ENCODE measurements at places on chromosomes 5 and 9.
A peak's percentile ranks its signal among the peaks of the same experiment; 100 is the strongest.

- DNase-seq, result no peak
Measured at GRCh38 chr5:8961219-8961618, 584.7 kb downstream of the SEMA5A start.

DNA sequence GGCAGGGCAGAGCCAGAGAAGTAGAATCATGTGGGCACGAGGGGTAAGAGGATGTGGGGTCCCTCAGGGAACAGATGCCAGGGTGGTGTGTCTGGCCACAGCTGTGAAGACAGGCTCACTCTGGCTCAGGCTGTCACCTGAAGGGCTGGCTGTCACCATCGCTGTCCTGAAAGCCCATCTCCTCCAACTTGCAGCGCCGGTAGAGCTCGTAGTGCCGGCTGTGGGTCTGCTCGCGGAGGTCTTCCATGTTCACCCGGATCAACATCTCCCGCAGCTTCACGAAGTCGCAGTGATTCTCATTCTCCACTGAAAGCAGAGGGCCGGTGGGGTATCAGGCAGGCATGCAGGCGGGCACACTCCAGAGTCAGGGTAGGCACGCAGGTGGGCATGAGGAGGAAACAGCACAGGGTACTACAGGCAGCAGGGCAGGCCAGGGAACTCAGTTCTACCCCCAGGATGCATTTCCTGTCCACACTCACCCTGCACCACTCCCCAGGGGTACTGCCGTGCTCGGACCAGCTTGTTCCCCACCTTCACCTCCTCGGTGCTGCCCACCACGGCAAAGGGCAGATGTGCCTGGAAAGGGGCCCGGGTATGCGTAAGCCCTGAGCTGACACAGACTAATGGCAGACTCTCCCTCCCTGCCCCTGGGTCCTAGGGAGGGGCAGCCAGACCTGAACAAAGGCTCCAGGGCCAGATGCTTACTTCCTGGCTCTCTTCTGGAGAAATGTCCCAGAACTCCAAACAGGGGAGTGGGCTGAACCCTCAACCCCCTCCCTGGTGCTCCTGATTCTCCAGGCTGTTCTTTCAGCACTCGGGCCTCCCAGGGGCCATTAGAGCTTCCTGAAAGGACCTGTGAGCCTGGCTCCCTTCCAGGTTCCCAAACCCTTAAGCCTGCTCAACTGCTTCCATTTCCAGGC, 14.4 kb downstream of the CCNI2 start:
- no peak for DNase-seq

- DNase-seq, result no peak
Measured at GRCh38 chr9:35452481-35452880, 37.4 kb upstream of the RUSC2 start.

GRCh38 chr5:55037046-55037771, 13.2 kb downstream of the GZMK start:
- no peak for DNase-seq

GRCh38 chr9:72151104-72151503, 1.9 kb downstream of the GDA start:
- no peak for DNase-seq

- no peak for DNase-seq
Measured at GRCh38 chr9:121451586-121451985, 48.1 kb downstream of the GGTA1 start.

DNA sequence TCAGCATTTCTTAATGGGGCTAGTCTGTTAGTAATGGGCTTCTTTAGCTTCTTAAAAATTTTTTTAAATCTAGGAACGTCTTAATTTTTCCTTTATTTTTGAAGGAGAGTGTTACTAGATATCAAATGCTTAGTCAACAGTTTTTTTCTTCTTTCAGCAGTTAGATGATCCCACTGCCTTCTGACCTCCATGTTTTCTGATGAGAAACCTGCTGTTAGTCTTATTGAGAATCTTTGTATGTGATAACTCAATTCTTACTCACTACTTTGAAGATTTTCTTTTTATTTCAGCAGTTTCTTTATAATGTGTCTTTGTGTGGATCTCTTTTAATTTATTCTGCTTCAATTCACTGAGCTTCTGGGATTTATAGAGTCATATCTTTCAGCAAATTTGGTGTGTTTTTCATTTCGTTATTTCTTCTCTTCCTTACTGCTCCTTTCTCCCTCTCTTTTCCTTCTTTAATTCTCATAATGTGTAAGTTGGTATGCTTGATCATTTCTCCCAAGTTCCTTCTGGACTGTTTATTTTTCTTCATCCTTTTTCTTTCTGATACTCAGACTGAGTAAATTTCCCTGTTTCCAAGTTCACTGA, 205.8 kb downstream of the RANBP17 start:
- no peak for DNase-seq

DNA sequence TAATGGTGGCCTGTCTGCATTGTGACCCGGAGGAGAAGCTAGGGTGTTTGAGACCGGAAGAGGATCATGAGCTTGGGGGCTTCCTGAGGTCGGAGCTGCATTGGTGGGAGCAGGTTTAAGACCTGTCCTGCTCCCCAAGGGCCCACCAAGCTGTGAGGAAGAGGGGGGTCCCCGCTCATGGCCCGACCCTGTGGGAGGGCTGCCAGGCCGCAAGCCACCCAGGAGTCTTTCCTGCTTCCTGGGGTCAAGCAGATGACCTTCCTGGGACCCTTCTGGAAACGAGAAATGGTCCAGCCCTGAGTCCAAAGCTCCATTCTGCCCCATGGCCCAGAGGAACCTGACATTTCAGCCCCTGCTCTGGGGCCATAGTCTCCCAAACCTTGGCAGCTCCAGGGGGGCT, 61.5 kb upstream of the RNU6ATAC start:
- DNase-seq, result no peak

DNA sequence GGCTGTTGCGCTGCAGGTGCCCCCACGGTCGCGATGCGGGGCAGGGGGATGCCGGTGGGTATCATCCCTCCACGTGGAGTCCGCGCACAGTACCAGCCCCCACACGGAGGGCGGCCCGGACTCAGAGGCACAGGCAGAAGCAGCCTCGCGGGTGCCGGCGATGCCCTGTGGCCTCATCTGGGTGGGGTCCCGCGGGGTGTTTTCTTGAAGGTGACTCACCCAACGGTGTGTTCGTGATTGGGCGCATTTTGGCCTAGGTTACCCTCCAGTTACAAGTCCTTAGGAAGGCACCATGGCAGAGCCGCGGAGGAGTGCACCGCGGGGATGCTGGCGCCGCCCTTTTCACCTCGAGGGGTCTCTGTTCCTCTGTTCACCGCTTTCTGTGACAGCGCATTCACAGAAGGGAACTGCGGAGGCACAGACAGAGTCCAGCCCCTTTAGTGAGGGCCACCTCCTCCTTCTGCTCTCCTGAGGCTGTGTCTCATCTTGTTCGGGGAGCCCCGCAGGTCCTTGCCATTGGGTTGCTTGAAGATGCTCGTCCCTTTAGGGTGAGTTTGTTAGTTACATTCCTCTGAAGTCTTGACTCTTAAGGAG, 21.6 kb upstream of the EXOC3 start:
- no peak for DNase-seq

GRCh38 chr5:122352331-122352730, 40.3 kb downstream of the SNCAIP start:
- no peak for DNase-seq

DNA sequence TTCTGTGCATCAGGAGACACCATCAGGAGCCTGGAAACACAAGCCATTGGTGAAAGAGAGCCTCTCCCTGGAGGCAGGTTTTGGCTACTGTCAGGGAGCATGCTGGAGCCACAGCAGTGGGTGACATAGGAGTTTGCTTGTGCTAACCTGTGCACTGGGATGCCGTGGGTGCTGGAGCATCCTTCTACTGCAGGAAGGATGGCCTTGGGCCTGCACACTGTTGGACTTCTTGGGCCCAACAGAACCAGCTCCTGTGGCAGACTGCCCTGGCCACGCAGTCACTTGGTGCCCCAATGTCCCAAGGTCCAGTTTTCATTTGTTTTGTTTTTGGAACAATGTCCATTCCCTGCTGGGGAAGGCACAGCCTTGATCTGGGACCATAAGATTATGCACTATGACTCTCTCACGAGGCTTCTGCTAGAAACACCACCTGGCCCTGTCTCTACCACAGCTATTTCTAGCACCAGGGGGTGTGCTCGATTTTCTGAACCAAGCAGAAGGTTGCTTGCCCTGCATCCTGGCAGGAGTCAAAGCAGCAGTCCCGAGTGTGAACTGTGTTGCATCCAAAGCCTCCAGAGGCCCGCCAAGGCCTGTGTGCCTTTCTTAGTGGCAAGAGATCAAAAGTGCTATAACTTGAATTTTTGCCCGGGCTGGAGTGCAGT, 5.5 kb upstream of the LTC4S start:
- DNase-seq, result no peak

GRCh38 chr5:43514471-43514815, 505 bp downstream of the C5orf34 start:
- no peak for DNase-seq

GRCh38 chr5:142587354-142587965, 98.4 kb downstream of the FGF1 start:
- no peak for DNase-seq

GRCh38 chr9:11431490-11431889, 818.7 kb upstream of the PTPRD start:
- no peak for DNase-seq

DNA sequence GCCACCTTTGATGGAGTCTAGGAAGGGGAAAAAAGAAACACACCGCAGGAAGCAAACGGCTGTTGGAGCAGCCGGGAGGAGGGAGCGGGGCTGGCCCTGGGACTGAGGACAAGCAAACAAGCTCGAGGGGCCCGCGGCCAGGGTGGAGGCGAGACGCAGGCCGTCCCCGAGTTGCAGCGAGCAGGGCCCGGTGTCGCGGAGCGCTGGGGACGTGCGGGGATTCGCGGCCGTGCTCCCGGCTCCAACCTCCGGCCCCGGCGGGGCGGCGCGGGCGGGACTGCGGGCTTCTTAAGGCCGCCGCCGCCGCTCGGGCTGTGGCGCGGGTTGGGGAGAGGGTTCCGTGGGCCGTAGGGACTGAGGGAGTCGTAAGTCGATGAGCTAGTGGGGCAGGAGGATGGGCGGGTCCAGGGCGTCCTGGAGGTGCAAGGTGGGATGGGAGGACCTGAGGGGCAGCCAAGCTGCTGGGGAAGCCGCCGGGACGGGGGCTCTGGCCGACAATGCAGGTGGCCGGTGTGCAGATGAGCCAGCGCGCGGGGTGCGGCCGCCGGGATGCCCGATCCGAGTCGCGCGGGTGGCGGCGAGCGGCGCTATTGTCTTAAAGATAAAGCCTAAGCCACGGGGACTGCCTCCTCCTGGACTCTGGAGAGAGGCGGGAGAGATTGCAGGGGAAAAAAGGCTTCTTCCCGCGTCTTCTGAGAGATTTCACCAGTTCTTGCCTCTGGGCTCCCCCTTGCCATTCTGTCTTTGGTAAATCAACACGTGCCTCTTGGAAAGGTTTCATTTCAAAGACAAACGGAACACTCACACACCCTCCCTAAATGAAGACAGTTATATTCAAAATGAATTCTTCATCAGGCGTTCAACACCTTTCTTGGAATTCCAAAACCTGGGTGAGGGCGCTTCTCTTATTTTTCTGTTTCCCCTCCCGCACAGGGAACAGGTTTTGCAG, 1.6 kb upstream of the HAPLN1 start:
- peak; percentile 69 for DNase-seq

GRCh38 chr5:83653669-83654068, 67.0 kb downstream of the HAPLN1 start:
- DNase-seq, result no peak

DNA sequence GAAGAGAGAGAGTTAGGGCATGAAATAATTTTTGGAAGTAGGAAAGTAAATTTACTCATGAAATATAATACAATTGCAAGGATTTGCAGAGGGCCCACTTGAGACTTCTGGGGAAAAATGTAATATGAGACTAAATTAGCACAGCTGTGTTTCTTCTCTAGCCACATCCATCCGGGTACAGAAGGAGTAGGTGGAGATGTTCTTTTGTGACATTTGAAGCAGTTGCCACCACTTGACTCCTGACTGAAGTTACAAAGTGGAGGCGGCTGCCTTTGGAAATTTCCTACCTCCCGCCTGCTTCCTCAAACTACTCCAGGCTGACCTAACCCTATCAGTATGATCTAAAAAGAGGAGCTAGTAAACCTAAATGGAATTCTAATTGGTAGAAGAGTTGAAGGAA, 58.1 kb upstream of the SHISAL2B start:
- no peak for DNase-seq

- no peak for DNase-seq
Measured at GRCh38 chr5:178422400-178422775, 167.8 kb downstream of the COL23A1 start.

DNA sequence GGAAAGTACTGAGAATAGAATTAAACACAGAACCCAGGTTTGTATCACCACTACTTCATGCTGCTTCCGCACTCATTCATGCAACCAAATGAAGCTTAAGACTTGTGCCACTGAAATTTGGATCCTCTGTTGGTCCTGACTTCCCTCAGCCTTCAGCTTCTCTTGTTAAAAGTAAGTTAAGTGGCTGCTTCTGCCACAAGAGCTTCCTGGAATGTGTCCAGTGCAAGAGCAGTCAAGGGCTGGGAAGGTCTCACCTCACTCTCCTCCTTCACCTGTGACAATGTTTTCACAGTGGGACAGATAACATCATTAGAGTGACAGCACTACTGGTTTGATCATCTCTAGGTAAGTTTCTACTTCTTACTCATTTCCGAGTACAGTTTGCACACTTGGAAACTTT, 7.9 kb downstream of the SNCAIP start:
- DNase-seq, result no peak

DNA sequence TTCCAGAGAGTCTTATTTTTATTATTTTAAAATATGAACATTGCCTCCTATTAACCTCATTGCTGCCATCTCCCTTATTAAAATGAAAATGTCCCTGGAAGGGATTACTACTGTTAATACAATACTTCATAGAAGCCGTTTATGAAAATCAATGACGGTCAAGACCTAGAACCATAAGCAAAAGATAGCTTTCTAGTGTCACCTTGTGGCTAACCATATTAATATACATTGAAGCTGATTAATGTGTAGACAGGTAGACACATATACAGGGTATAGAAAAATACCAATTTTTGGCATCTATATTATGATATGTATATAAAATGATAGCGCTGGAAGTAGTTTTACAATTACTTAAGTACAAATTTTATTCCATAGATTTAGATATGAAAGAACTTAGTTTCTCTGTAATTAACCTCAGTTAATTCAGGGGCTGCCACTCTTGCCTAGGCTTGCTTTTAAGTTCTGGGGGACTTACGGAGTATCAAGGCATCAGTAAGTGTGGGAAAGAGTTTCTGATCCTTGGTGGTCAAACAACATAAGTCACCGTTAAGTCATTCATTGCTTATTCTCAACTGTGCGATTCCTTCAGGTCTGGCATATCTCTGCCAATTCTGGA, 2.5 kb upstream of the YTHDC2 start:
- peak; percentile 24 for DNase-seq

GRCh38 chr9:109270971-109271925, 49.6 kb downstream of the EPB41L4B start:
- no peak for DNase-seq

DNA sequence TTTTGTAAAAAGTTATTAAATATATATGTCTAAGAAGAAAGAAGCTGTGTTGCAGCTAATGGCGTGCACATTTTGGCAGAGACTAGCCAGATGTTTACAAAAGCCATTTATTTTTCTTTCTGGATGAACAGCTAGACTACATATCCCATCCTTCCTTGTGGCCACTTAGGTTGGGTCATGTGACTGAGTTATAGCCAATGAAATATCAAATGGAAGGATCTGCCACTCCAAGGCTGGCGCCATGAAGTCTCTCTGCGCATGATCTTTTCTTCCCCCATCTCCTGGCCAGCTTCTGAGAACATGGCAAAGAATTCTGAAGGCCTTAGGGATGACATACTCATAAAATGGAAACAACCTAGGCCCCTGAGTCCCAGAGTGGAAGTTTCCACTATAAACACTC, 244.2 kb upstream of the DAB2 start:
- no peak for DNase-seq
